Pulmonary artery endothelial cell (primary cell): ENCODE measurements at places on chromosomes 16 and 17.

DNA sequence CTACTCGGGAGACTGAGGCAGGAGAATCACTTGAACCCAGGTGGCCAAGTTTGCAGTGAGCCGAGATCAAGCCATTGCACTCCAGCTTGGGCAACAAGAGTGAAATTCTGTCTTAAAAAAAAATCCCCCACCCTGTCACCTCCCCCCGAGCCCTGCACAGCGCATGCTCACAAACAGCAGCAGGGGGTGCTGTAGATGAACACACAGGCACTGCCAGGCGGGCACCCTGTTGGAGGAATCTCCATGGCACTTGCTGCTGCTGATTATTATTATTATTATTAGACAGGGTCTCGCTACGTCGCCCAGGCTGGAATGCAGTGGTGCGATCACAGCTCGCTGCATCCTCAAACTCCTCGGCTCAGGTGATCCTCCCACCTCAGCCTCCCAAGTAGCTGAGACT, 24.6 kb downstream of the FZD2 start:
- no peak for DNase-seq

GRCh38 chr16:56769677-56770076, 39.7 kb downstream of the NUP93 start:
- no peak for DNase-seq

- no peak for DNase-seq
Measured at GRCh38 chr17:37475731-37476420, 13.8 kb upstream of the DUSP14 start.

DNA sequence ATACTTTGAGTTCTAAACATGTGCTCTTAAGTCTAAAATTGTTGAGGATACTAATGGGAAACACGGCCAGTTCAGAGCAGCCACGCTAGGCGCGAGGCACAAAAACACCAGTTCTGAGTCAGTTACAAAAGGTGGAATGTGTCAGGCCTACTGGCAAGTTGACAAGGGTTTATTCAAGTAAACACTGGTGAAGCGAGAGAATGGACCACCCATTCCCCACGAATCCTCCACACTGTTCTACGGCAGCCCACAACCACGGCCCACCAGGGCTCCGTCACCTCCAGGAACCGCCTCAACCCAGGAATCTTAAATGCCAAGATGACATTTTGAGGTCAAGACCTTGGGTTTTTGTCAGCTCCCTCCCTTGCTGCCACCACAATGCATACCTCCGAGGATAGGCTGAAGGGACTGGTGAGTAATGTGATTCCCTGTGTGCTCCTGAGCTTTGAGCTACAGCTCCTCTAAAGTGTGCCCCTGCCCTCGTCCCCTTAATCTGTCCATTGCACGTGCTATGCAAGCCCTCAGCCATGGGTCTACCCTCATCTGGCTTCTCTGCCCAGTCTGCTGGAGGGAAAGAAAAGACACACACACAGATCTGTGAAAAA, 28.5 kb upstream of the TRAP1 start:
- no peak for DNase-seq
